NCI-H1694 (cell line): ENCODE measurements at places on chromosomes 7 and 10.
A peak's percentile ranks its signal among the peaks of the same experiment; 100 is the strongest.

DNA sequence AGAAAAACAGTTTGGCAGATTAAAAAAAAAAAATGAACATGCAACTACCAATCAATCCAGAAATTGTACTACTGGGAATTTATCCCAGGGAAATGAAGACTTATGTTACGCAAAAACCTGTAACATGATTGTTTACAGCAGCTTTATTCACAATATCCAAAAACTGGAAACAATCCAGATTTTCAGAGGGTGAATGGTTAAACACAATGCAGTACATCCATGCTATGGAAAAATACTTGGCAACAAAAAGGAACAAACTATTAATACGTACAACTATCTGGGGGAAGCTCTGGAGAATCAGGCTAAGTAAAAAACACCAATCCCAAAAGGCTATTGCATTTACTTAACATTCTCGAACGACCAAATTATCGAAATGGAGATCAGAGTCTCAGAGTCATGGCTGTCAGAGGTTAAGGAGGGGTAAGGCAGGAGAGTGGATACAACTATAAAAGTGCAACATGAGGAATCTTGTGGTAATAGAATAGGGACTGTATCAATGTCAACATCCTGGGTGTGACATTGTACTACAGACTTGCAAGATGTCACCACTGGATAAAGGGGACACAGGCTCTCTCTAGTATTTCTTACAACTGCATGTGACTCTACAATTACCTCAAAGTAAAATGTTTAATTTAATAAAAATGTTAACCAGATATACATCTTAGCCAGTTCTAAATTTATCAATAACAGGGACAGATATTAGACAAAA lies 21.5 kb upstream of the RUFY2 start:
- DNase-seq: no peak

GRCh38 chr7:1843271-1843861 lies 173.3 kb downstream of the ELFN1 start:
- no peak for DNase-seq

- no peak for DNase-seq
These were observed 10.0 kb upstream of the EMX2 start for GRCh38 chr10:117532451-117533107.

- DNase-seq: no peak
These were observed 728.3 kb downstream of the SORCS1 start for GRCh38 chr10:106436123-106436715.

DNA sequence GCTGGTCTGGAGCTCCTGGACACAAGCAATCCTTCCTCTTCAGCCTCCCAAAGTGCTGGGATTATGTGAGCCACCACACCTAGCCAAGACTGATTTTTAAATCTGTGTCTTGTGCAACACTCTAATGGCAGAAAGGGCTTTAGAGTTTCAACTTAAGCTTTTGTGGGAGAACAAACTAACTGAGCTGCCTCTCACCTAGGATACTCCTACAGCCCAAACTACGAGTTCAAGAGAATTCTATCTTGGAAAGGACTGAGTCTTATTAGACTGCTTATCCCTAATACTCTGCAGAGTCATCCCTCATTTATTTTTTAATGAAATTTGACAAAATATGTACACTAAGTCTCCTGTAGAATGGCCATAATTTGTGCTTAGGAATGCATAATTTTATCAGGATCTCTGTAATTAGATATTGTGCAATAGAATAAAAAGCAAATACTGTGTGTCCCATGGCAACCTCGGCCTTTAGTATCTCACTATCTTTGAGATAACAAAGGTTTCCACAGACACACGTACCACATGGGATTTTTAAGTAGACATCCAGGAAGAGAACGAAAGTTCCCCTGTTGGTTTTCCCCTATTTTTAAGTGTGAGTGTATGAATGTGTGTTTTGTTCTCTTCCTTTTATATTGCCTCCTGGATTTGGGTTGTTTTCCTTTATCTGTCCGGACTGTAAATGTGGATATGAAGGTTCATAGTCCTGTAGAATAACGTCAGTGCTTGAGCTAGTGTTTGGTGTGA lies 199.4 kb upstream of the TCF7L2 start:
- DNase-seq: no peak

DNA sequence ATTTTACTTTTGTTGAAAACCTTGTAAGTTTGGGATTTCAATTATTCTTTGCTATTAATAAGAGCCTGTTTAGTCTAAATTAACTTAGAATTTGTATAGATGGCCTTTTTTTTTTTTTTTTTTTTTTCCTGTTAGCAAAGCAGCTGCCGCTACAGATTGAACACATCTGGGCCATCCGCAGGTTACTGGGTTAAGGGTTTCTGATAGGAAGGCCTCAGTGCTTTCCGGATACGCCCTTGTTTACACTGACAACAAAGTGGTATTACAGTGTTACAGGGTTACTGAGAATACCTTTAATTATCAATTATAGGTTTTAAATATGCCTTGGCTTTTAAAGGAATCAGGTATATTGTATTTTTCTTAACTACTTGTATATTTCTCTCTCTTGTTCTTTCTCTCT lies 76.8 kb downstream of the PTN start:
- DNase-seq: no peak

DNA sequence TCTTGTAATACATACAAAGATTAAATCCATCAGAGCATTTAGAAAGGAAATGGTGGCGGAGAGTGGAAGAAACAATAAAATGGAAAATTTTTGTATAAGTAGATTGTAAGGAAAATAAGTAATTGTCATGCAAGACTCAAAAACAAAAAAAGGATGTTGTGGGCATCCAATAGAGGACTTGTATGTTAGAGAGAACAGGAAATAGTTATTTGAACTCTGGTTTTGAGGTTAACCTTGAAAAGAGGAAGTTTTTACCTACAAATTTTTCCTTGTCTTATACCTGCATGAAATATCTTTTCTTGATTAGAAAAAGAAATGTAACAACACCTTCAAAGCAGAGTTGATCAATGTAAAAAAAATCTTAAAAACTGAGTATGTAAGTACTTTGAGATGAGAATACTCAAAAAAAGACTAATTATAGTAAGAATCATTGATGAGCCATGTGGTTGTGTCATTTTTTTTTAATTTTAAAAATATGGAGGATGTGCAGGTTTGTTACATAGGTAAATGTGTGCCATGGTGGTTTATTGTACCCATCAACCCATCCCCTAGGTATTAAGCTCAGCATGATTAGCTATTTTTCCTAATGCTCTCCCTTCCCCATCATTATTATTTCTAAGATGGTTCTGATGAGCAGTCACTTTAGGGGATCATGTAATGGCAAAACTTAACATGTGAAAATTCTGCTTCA lies 11.9 kb downstream of the TMEM106B start:
- no peak for DNase-seq

GRCh38 chr7:50908628-50909290 lies 126.1 kb upstream of the GRB10 start:
- no peak for DNase-seq

- no peak for DNase-seq
These were observed 167.2 kb downstream of the AKR1D1 start for GRCh38 chr7:138243430-138243829.

DNA sequence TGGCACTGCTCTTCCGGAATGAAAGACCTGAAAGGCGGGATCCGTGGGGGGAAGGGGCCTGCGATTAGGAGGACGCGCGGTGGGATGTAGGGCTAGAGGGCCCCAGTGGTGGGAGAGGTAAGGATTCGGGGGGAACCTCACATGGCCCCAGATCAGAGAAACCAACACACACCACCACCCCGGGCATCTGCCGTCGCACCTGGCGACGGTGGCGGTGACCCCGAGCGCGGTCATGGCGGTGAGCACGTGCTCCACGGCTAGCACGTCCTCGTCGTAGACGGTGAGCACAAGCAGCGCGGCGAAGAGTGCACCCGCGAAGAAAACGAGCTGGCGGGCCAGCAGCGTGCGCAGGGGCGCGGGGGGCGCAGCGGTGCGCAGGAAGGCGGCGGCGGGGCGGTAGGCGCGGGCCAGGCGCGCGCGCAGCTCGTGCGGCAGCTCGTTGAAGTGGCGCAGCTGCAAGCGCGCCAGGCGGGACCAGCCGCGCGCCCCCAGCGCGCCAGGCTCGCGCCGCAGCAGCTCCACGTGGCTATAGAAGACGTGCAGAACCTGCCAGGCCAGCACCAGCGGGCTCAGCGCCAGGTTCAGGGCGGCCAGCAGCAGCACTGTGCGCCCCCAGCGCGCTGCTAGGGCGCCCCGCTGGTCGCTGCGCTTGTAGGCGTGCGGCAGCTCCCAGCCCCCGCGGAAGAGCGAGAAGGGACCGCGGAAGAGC lies 5.7 kb downstream of the ATG9B start:
- no peak for DNase-seq

DNA sequence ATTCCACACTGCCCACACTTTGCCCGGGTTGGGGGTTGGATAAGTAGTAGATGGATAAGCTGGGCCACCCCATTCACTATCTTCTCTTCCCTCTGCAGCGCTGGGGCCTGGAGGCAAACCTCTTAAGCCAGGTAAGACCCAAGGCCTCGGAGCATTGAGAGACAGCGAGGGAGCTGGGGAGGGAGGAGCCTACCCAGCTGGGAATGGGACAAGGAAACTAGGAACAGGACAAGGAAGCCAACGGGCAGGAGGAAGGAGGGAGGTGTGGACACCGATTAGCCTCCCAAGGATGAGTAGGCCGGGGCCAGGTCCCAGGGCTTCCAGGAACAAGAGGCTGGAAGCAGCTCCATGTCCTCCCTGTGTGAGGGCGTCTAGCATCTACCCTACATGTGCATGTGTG lies 9.6 kb downstream of the ELN start:
- DNase-seq: no peak

- DNase-seq: no peak
These were observed 581.3 kb downstream of the ATRNL1 start for GRCh38 chr10:115674496-115674895.

DNA sequence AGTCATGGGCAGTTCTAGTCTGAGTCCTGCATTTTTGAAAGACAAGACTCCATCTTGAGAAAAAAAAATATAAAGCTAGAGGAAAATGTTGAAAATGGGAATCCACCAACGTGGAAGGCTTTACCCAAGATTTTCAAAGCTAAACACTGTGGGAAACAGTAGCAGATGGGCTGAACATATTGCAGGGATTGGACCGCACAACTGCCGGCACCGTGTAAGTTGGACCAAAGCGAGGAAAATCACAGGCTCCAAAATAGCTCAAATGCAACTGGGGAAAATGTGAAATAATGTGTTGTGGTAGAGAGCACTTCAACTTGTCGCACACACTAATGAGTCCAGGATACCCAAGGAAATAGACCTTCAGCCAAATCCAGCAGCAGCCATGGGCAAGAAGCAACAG lies 26.4 kb upstream of the ADRB1 start:
- DNase-seq: peak; percentile 6

GRCh38 chr10:104029521-104029860 lies 56.2 kb downstream of the COL17A1 start:
- no peak for DNase-seq

DNA sequence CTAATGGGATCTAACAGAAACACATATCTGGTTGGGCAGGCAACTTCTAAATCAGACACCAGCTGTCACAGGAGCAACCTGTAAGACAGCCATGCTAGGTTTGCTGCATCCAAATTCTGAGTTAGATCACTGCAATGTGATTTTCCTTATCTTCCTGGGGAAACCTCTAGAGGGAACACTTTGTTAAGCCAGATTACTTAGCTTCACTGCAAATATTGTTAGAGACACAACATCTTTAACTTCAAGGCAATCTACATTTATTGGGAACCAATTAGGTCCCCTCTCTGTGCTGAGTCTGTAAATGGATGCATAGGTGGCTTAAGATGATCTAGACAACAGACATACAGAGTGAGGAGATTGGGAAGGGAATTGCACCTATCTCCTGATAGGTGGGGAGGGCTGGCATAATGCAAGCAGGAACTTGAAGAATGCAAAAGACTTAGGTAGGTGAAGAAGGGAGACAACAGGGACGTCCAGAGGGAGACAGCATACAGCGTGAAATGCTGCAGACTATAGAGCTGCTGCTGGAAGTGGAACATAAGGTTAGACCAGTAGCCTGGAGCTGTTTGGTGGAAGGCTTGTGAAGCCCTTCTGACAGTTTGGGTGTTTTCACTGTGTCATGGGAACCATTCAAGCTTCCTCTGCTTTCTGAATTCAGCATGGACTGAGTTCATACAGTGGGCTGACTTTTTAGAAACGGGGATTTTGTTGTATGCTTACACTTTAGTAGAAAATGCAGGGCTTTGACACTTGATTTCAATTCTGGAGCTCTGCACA lies 109.8 kb upstream of the ELMO1 start:
- no peak for DNase-seq

DNA sequence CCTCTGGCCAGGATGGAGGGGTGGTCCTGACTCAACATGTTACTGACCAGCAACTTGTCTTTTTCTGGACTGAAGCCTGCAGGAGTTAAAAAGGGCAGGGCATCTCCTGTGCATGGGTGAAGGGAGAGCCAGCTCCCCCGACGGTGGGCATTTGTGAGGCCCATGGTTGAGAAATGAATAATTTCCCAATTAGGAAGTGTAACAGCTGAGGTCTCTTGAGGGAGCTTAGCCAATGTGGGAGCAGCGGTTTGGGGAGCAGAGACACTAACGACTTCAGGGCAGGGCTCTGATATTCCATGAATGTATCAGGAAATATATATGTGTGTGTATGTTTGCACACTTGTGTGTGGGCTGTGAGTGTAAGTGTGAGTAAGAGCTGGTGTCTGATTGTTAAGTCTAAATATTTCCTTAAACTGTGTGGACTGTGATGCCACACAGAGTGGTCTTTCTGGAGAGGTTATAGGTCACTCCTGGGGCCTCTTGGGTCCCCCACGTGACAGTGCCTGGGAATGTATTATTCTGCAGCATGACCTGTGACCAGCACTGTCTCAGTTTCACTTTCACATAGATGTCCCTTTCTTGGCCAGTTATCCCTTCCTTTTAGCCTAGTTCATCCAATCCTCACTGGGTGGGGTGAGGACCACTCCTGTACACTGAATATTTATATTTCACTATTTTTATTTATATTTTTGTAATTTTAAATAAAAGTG lies 6.0 kb downstream of the PLAU start:
- no peak for DNase-seq

- DNase-seq: no peak
These were observed 24.0 kb downstream of the ZPBP start for GRCh38 chr7:50068850-50069551.

DNA sequence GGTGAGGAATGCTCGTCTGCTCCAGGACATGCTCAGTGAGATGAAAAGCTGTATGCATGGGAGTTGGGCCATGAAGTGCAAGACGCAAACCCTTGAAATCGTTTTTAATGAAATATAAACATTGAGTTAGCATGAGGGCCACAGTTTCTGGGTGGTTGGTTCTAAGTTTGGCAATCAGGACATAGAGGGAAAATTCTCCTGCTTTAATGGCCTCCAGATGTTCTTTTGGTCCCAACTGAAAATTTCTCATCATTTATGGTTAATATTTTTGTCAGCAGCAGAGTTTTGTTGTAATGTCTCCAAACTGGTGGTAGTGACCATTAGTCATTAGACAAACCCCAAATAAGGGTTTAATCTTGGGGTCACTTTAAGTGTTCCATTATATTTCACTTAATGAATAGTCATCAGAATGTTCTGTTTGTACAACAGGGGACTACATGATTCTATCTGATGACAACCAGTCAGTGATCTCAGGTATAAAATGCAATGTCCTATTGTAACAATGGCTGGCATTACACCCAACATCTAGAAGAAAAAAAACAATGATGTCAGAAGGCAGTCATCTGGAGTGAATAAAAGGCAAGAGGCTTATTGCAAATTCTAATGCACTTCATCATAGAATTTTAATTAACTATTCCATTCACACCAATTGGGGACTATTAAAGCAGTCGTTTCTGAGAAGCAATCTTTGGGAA lies 197.4 kb downstream of the JCAD start:
- DNase-seq: no peak
